Metanephros (tissue), 2 donors: ENCODE measurements at places on chromosomes 7 and 10. TPM values are rescaled to one million over a fixed set of nuclear protein-coding genes. Genes with fewer than 3 reads are reported as not detected.

The ST8SIA6 gene
- total RNA-seq: 1.9 TPM

The RASA4 gene
- total RNA-seq: 55.5 TPM

The CNPY1 gene
- total RNA-seq: not detected

The SLC13A1 gene
- 10.6 TPM for total RNA-seq

The FAM25A gene
- not detected for total RNA-seq

The ADCY1 gene
- 4.3 TPM for total RNA-seq

The MEOX2 gene
- 8.3 TPM for total RNA-seq

The CH25H gene
- 0.41 TPM for total RNA-seq

The ZDHHC16 gene
- 22.2 TPM for total RNA-seq

The OR6B1 gene
- not detected for total RNA-seq

The PPP1R3C gene
- 141 TPM for total RNA-seq

The DGKI gene
- 4.0 TPM for total RNA-seq

The C10orf90 gene
- 0.70 TPM for total RNA-seq

The IKZF1 gene
- total RNA-seq: 12.7 TPM

The CYP3A7 gene
- 0.35 TPM for total RNA-seq

The ELFN1 gene
- 21.7 TPM for total RNA-seq

The SRPK2 gene
- 53.5 TPM for total RNA-seq

The TMEM236 gene
- 0.64 TPM for total RNA-seq

The ERVW-1 gene
- not detected for total RNA-seq

The FZD1 gene
- total RNA-seq: 78.3 TPM

The SCART1 gene
- 4.5 TPM for total RNA-seq

The CPN1 gene
- total RNA-seq: 2.2 TPM

The SLC18A3 gene
- not detected for total RNA-seq

The NMT2 gene
- total RNA-seq: 21.4 TPM

The C10orf67 gene
- total RNA-seq: 1.8 TPM

The EPDR1 gene
- 34.3 TPM for total RNA-seq

The CCL24 gene
- total RNA-seq: 1.7 TPM

The GIMAP1 gene
- 2.6 TPM for total RNA-seq

The H2BK1 gene
- total RNA-seq: not detected

The OGDH gene
- total RNA-seq: 98.9 TPM

The NEUROG3 gene
- total RNA-seq: not detected

The EPHB6 gene
- total RNA-seq: 17.6 TPM

The ACSM6 gene
- total RNA-seq: 0.12 TPM

The AP5Z1 gene
- total RNA-seq: 29.9 TPM

The CDK14 gene
- 69.2 TPM for total RNA-seq

The POLD2 gene
- total RNA-seq: 77.7 TPM

The FAM25G gene
- not detected for total RNA-seq

The PODXL gene
- total RNA-seq: 127 TPM

The IRF5 gene
- 9.4 TPM for total RNA-seq

The CUX1 gene
- 85.3 TPM for total RNA-seq

The TRIL gene
- 110 TPM for total RNA-seq

The VPS41 gene
- 40.5 TPM for total RNA-seq

The ADAM22 gene
- total RNA-seq: 18.6 TPM

The HYCC1 gene
- 21.7 TPM for total RNA-seq

The CTAGE4 gene
- 5.3 TPM for total RNA-seq

The CDC14C gene
- not detected for total RNA-seq

The GIMAP7 gene
- 8.0 TPM for total RNA-seq

The PTN gene
- total RNA-seq: 73.8 TPM

The ZMIZ2 gene
- total RNA-seq: 31.2 TPM

The VWDE gene
- total RNA-seq: 3.1 TPM

The ELN gene
- 108 TPM for total RNA-seq

The GDF2 gene
- not detected for total RNA-seq

The PSD gene
- 11.7 TPM for total RNA-seq
